CD4-positive, alpha-beta T cell treated with Interleukin-4 for 1 hour (primary cell): ENCODE measurements at places on chromosomes 12 and 14.

DNA sequence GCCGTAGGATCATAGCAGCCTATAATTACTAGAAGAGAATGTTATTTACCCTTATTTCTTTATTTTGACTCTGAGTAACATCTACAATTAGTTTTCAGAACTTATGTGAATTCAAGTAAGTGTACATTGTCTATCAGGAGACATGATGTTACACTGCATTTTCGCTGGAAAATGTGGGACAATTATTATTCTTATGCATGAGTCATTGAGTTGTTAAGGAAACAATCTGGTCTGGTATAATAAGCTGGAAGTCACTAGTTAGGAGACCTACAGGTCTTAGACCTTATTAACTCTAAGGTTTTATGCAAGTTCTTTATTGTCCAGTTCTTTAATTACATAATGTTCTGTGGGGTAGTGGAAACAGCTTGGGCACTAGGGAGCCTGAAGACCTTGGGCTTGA lies 5.8 kb downstream of the KTN1 start:
- DNase-seq: no peak

DNA sequence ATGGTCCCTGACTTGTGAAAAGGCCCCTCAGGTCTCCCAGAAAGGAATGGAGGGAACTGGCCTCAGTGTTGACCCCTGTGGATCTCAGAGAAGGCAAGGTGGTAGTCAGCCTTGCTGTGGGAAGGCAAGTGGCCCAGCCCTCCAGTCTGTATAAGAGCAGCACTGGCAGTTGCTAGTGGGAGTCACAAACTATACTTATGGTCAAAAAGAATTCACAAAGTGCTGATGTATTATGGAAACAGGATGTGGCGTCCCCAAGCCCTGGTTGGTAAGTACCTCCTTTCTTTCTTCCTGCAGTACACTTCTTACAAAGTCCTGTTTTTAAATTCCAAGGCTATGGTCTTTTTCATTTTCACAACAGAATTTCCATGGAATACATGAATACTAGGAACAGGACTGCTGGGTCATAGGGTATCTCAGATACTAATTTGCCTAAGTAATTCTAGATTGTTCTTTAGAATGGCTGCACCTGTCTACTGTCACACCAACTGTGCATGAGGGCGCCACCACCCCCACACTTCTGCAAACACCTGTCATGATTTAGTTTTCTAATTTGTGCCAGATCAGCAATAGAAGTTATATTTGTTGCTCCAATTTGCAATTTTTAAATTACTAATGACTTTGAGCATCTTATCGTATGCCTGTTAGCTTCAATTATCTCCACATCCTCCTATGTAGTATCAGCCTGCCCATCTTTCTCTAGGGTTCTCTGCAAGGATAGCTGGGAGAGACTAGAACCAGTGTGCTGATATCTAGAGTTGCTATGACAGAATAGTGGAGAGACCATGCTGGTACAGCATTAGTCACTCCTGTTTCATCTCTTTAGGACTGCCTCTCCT lies 40.7 kb upstream of the TMEM263 start:
- peak; percentile 12 for DNase-seq

GRCh38 chr12:78540606-78541336 lies 323.8 kb upstream of the SYT1 start:
- DNase-seq: no peak

GRCh38 chr12:115335048-115335447 lies 651.1 kb upstream of the TBX3 start:
- DNase-seq: no peak

DNA sequence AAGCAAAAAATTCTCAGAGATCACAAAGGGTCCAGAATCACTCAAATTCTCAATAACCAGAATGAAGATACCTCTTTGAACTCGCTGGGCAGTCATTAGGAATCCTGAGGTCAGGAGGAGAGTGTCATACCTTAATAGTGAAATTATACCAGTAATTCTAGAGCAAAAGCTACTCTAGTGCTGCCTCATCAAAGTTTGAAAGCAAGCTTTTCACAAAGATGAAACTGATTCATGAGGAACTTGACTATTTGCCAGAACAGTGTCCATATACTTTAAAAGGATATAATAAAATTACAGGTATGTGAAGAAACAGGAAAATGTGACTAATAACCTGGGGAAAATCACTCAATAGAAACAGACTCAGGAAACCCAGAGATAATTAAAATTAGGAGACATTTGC lies 44.5 kb downstream of the EML5 start:
- no peak for DNase-seq

- no peak for DNase-seq
Measured at GRCh38 chr12:125245581-125246557, 180.6 kb downstream of the AACS start.

GRCh38 chr14:45699471-45699870 lies 446.5 kb upstream of the MIS18BP1 start:
- DNase-seq: no peak

GRCh38 chr12:24565300-24565699 lies 383.6 kb downstream of the BCAT1 start:
- DNase-seq: no peak

GRCh38 chr12:111448266-111448830 lies 42.6 kb downstream of the SH2B3 start:
- peak; percentile 4 for DNase-seq

DNA sequence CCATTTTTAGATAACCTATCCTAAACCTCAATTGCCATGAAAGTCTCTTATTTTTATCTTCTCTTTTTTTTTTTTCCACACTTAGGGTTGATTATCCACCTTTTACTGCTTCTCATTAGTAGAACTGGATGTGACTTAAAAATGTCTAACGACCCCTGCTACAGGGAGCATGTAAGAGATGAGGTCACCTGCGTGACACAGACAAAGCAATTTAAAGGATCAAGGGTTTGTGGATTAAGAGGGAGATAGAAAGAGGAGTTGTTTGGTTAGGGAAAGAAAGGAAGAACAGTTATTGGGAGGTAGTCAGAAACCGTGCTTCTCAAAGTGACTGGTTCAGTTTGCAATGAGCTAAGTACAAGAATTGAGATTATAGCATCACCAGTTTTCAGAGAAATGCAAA lies 239.1 kb downstream of the ALX1 start:
- DNase-seq: no peak

- no peak for DNase-seq
Measured at GRCh38 chr12:125515887-125516286, 450.7 kb downstream of the AACS start.

DNA sequence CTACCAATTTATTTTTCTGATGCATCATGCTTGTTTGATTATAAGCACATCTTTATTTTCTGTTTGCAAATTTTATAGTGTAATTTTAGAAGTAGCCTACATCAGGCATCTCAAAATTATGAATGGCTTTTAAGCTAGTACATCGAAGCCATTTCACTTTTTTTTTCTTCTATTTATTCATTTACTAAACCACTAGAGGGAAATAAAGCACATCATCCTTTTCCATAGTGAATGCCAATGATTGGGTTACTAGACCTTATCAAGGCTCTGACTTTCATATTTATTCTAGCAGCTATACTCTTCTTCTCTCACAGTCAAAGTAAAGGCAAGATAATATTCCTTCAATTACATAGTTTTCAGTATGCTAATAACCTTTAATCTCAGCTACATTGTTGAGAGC lies 736.4 kb upstream of the LRFN5 start:
- no peak for DNase-seq

DNA sequence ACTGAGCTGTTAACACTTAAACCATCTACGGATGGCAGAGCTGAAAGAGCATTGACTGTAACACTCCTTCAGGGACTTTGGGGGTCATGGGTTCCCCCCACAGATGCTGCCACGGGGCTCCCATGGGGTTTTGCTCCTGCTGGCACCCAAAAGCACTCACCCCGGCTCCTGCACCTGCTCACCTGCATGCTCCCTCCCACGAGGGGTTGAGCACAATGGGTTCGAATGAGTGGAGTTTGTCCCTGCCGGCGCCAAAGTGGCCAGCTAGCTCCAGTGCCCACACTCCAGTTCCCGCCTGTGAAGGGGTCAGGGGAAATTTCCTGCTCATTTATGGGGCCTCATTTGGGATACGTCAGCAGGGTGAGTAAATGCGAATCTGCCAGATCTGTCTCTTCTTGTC lies 40.7 kb downstream of the TNFAIP2 start:
- DNase-seq: no peak

DNA sequence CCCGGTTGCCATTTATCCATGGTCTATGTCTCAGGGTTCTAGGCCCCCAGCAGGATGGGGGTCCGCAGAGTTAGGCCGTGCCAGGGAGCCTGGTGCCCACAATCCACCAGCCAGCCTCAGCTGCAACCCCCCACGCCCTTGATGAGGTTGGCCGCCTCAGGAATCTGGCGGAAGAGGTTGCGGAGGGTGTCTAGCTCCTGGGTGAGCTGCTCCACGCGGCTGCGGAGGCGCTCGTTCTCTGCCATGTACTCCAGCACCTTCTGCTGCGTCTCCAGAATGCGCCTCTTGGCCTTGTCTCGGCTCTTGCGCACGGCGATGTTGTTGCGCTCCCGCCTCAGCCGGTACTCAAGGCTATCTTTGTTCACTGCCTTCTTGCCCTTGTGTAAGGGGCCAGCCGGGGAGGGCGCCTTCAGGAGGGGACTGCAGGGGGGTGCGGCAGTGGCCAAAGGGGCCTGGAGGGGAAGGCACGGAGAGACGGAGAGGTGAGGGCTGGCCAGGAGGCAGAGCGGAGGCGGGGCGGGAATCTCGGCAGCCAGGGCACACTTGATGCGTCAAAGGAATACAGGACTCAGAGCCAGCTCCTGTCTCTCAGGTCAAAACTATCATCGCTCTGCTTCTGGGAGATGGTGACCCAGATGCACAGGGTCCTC lies 1.6 kb downstream of the CEBPE start:
- no peak for DNase-seq

DNA sequence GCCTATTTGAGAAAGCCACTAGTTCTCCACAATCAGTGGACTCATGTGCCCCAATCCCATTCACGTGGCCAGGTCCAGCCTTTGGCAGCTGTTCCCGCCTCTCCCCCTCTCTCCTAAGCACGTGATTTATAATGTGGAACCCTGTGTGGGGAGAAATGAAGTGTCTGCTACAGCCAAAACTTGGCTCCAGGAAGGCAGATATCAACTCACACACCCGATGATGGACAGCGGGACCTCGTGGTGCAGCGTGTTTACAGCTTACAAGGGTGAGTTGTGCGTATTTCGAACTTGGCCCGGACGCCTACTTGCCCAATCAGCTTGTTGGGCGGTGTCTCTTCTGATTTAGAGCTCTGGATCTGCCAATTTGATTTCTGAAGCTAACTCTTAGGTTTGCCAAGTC lies 38.1 kb upstream of the FAM181A start:
- DNase-seq: no peak

DNA sequence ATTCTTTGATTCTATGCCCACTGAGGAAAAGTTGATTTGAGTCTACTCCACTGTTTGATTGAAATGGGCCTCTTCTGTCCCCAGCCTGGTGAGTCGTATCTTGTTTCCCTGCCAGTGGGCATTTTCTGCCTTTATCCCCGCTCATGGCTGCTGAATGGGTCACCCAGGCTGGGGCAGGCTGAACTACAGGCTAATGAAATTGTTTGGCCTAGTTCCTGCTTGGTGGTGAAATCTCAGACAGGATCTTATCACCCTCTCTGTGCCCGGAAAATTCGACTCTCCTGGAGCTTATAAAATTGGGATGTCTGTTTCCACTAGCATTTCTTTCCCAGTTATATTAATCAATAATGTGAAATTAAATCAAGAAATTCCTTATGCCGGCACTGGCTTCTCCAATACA lies 65.0 kb downstream of the CHST11 start:
- no peak for DNase-seq

DNA sequence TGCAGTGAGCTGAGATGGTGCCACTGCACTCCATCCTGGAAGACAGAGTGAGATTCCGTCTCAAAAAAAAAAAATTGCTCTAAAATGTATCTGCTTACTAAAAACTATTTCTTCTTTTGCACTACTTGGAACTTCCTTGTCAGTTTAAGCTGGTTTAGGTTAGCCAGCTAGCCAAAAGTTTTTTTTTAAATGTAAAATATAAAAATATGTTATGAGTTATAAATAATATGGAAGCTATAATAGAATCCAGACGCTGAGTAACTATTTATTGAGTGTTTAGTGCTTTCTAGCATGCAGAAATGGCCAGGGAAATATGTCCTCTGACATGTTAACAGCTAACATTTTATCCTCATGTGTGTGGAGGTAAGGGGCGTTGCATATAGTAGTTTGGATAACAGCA lies 85.6 kb downstream of the PLEKHA5 start:
- no peak for DNase-seq
